GF-D8 (cell line): ENCODE measurements at places on chromosomes 12 and 14.

GRCh38 chr12:45681465-45681864, 48.0 kb upstream of the ARID2 start:
- no peak for DNase-seq

- DNase-seq, result no peak
Observed at GRCh38 chr12:43349863-43350262, 202.1 kb downstream of the ADAMTS20 start.

- peak; percentile 87 for DNase-seq
Observed at GRCh38 chr12:47216150-47216677, 136.5 kb upstream of the AMIGO2 start.

DNA sequence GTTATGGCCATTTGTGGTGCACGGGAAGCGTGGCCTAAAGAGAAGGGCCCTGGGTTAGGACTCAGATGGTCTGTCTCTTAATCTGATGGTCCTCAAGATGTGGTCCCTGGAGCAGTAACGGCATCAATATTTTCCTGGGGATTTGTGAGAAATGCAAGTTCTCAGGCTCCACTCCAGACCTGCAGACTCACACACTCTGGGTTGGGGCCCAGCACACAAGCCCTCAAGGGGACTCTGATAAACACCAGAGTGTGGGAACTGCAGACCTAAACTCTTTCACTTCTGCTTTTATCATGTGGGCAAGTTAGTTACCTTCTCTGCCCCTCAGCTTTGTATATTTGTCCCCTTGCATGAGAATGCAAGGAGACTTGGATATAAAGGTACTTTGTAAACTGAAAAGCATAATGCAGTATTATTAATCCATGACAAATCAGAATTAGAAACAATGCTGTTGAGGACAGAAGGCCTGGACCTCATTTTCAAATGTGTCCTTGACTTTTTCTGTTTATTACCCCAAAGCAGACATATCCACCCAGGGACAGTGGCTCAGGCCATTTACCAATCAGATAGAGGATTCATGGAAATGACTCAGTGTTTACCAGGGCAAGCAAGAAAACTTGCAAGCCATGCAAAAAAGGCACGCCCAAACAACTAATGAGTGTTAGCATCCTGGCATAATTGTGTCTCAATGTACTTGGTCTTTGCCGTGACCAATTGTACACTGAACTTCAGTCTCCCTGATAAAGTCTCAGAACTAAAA, 157.0 kb downstream of the ASCL1 start:
- DNase-seq, result no peak
